Smooth muscle cell of trachea (primary cell): ENCODE measurements at places on chromosomes 3 and 15. TPM values are rescaled to one million over a fixed set of nuclear protein-coding genes. Genes with fewer than 3 reads are reported as not detected.

Gene HEG1
- total RNA-seq = 76.1 and 113 TPM in 2 replicates

Gene SPINT1
- 0.15 and 0.17 TPM in 2 replicates for total RNA-seq

Gene IFRD2
- 50.6 and 51.2 TPM in 2 replicates for total RNA-seq

Gene MEGF11
- total RNA-seq = not detected in 2 replicates

Gene GALNT15
- 17.9 and 93.0 TPM in 2 replicates for total RNA-seq

Gene HYAL3
- 3.3 and 14.9 TPM in 2 replicates for total RNA-seq

Gene CIB2
- 1.3 and 2.3 TPM in 2 replicates for total RNA-seq

Gene EXD1
- under 0.01 TPM in 1 of 2 replicates, not detected in the other for total RNA-seq

Gene ABCF3
- 47.3 and 89.0 TPM in 2 replicates for total RNA-seq

Gene RASA2
- total RNA-seq = 10.9 and 16.6 TPM in 2 replicates

Gene PLSCR2
- total RNA-seq = not detected in 2 replicates

Gene GAP43
- total RNA-seq = 0.33 and 1.7 TPM in 2 replicates

Gene FETUB
- not detected in 2 replicates for total RNA-seq

Gene CEP63
- total RNA-seq = 15.4 and 19.2 TPM in 2 replicates
